NCI-H2081 (cell line): ENCODE measurements at places on chromosomes 12 and 14.

GRCh38 chr12:27382171-27382795 is 49.6 kb downstream of the BMAL2 start:
- no peak for DNase-seq

DNA sequence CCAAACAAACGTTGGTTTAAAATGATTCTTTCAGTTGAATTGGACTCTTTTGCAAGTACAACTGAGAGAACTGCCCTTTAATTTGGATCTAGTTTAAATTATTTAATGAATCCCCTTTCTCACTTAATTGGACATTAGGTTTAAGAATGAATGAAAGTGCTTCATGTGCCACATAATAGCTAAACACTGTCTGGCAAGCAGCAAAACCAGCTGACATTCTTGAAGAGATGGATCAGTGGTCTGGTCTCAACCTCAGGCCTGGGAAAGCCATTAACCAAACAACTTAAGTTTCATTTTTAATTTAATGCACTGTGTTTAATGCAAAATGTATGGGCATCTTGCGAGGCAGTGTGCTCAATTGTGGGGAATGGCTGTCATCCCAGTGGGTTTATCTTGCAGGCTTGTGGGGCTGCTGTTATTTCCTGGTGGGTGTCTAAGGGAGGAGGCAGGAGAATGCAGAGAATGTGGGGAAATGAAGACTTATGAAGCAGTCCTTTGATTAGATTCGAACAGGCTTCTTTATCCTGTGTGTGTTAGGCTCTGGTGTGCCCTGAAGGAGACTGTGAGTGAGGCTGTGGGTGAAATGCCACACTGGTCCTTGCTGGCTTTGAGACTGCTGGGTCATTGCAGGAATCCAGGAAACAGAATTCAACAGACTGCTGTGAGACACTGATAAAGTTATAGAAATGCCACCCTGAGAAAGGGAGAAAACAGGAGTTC is 144.1 kb upstream of the PELI2 start:
- no peak for DNase-seq

DNA sequence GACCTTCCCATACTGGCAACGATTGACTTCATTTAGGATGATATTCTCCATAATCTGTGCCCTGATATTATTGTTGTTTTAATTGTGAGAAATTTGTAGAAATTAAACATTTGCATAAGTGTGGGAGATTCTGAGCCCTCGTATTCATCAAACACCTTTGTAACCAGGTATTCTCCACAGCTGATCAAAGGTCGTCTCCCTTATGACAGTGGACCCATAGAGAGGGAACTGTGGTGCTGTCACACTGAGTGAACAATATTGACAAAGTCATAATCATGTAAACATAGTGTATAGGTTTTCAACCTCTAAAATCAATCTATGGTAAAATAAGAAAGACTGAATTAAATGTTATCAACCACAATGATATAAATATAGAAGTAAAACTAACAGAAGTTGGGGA is 14.9 kb upstream of the PLEKHG3 start:
- DNase-seq: no peak

DNA sequence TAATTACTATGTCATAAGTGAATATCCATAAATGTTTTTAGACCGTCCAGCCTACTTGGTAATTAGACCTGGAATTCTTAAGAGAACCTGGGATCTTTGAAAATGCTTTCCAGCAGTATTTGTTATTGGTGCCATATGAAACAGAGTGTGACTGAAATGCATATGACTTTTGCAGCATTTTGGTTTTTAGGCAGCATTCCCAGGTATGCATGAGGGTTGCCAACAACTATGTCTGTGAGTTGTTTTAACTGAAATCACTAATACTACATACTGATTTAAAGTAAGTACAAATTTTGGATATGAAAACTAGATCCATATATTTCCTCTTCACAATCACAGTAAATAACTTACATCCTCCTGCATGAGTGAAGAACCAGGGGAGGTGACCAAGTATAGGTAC is 437.7 kb upstream of the FAR2 start:
- no peak for DNase-seq

- DNase-seq: no peak
Observed at GRCh38 chr14:101827286-101827685, 65.8 kb downstream of the PPP2R5C start.

DNA sequence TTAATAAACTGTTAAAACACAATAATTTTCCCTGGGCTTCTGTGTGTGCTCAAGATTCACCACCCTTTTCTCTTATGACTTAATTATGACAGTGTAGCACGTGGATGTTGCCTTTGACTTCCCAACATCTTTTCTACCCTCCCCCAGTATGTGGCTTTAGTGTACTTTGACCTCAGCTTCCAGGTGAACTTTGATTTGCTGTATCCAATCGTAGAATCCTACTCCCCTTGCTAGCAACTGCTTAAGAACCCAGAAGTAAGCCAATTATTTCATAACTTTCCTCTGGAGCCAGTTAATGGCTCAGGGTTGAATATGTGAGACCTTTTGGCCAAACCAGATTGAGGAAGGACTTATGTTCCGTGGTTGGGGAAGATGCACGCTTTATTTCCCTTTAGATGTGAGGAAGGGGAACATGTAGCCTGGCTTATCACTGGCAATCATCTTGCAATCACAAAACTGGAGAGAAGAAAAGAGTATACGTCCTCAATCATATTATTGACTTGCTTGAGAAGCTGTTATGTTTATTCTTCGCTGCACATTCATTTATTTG is 259.6 kb upstream of the ATP2B1 start:
- DNase-seq: no peak

DNA sequence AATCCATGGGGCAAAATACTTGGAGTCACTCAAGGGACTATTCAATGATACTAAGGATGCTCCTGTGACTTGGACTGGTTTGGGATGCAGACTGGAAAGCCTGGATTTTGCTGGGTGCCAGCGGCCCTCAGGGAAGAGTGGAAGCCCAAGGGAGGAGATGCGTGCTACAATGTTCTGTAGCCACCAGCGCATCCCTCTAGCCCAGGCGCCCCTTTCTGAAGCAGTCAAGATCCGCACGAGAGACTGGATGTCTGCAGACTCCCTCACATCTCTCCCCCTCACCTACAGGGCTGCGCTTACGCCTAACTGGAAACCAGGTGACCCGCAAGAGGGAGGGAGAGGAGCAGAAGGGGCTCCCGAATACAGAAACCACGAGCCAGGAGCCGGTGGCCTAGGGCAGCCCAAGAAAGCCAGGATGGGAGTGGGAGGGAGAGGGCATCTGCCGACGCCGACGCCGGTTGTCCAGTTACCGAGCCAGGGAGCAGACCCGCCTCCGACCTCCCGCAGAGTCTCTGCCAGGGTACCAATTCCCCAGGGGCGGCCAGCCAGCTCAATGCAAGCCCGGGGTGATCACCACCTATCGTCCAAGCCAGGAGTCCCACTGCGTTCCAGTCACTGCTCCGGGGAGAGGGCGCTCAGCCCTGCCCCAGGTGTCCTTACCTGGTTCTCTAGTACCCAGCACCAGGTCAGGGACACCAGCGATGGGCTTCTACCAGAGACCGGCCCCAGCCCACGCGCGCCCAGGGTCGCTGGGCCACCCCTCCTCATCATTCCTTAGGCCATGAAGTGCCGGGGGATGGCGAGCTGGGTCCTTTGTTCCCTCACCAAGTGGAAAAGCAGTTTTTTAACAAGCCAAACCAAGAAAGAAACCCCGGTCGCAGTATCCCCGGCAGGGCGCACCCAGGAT is 1.2 kb downstream of the NTN4 start:
- DNase-seq: peak; percentile 67

DNA sequence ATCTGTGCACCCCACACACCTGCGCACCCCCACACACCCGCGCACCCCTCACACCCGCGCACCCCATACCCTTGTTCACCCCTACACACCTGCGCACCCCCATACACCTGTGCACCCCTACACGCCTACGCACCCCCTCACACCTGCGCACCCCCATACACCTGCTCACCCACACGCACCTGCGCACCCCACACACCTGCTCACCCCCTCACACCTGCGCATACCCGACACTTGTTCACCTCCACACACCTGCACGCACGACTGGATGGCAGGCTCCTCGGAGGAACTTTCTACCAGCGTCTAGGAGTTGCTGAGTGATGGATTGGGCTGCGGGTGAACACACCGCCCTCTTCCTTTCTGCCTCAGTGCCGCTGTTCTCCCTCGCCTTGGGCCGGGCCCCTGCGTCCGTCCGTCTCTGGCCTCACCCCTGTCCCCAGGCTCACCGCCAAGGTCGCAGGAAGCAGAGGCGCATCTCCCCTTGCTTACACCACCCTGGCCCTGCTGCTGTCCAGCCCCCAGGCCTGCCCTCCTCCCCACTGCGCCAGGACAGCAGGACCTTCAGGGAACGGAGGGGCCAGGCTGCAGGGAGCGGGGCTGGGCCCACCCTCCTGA is 20.7 kb upstream of the TMEM106C start:
- DNase-seq: no peak

GRCh38 chr12:123384318-123384993 is 524 bp downstream of the KMT5A start:
- DNase-seq: no peak

DNA sequence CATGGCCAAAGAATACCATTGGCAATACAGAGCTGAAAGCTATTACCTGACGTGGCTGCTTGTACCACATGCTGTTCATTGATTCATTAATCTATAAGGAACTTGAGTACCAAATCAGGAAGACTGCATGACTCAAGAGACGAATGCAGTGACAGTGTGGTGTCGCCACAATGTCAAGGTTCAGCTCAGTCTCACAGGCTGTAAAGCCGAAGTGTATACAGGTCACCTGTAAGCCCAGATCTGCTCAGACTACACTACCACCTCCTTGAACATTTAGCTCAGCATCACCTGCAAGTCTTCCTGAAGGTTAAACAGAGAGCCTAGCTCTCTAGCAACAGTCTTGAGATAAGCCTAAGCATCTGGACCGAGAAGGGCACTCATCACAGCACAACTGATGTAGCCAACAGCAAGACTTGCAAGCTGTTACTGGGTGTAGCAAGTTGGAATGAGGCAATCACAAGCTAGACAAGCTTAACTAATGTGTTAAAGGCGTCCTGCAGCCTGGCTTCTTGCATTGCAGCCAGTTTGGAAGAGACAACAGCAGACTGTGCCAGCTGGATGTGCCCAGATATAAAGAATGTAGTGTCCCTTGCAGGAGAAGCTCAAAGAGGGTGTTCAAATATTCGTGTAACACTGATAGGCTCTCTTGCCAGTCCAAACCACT is 21.0 kb downstream of the TMTC1 start:
- no peak for DNase-seq

DNA sequence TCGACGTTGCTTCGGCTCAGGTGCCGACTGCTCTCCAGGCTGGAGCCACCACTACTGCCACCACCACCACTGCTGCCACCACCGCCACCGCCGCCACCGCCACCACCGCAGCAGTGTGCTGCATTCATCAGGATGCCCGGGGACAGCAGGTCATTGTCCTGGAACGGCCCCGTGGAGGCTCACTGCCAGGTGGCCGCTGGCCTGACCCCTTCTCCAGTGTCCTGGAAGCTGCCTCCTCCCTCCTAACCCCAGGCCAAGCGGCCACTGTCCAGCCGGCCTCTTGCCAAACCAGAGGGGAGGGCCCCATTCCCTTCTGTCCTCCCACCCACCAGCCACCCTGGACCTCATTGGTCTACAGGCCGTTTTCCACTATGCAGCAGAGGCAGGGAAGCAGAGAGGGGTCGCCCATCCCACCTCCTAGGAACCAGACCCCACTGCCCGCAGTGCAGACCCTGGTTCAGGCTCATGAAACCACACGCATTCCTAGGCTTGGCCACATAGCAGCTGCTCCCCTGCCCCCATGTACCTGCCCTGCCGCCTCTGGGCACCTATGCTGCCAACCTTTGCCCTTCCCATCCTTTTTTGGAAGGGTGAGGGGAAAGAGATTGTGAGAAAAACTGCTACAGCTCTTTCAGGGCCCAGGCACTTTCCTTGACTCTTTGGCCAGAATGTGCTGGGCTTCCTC is 15.2 kb downstream of the ARL6IP4 start:
- DNase-seq: no peak

- no peak for DNase-seq
Observed at GRCh38 chr12:113781415-113782198, 184.5 kb downstream of the RBM19 start.

GRCh38 chr12:48980953-48981756 is 3.0 kb downstream of the WNT1 start:
- DNase-seq: no peak

DNA sequence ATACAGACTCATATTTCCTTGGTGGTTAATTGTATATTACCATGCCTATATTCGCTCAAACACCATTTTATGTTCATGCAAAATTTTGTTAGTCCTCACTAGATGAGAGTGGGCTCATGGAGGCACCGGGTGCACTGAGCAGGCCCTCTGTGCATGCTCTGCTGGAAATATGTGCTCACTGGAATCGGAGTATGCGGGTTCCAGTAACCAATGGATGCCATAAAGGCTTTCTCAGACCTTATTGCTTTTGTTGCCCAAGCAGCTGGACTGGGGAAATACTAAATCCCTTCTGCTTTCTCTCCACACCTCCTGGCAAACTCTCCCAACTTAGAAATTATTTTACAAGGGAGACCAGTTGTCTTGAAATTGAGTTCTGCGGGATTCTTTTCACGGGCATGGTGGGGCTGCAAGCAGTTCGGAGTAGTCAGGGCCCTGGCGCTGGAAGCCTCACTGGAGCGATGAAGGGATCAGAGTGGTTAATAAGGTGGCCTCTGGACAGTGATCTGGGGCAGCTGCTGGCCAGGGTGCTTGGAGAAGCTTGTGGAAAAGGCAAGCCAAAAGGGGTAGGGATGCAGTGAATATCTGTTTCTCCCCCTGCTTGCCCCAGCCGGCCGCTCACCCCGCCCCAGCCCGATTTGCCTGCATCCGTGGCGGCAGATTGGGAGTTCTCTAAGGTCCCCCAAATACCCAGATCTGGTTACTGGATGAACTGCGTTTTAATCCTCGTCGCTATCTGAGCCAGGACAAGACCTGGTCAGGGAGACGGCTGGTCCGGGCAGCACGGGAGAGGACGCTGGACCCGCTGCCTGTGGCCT is 7.4 kb upstream of the HOXC6 start:
- DNase-seq: no peak

DNA sequence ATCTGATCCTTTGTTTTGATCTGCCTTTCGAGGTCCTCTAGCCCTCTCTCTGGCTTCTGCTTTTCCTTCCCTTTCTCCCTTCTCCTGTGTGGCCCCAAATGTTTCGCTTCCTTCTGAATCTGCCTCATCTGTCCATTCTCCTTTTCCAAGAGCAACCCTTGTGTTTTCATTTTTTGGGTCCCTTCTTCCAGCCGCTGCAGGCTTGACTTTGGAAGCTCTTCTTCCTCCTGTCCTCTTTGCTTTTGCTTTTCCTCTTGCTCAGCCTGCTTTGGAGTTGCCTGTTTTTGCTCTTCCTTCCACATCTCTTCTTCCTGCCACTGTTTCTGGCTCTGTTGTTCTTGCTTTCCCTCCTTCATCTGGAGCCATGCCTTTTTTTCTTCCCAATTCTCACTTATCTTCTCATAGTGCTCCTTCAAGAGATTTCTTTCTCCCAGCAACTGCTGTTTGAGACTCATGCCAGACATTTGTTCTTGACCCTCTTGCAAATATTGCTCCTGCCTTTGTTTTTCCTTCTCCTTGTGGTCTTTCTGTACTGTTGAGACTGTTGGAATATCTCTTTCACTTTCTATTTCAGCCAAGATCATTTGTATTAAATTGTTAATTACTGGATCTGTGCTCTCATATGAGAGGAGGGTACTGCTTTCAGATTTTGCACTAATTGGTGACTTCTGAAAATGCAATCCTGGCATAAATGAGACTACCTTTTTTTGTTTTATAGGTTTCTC is 42.4 kb downstream of the FAM186A start:
- DNase-seq: no peak

- no peak for DNase-seq
Observed at GRCh38 chr12:108855284-108856169, 1.9 kb downstream of the SSH1 start.
